Astrocyte (in vitro differentiated cells and primary cell): ENCODE measurements at places on chromosomes 7 and 10. TPM values are rescaled to one million over a fixed set of nuclear protein-coding genes. Genes with fewer than 3 reads are reported as not detected.

Gene FAM24B
- total RNA-seq, result 1.9 and 2.6 TPM in 2 replicates

- no peak for DNase-seq
- H3K27me3 ChIP-seq, result peaks cover 6% of the 10 kb centered on the region
- no peaks in the 10 kb centered on the region for H3K4me1 ChIP-seq
- no peaks in the 10 kb centered on the region for H3K36me3 ChIP-seq
These were observed 22.0 kb downstream of the YKT6 start for GRCh38 chr7:44222776-44223261.

DNA sequence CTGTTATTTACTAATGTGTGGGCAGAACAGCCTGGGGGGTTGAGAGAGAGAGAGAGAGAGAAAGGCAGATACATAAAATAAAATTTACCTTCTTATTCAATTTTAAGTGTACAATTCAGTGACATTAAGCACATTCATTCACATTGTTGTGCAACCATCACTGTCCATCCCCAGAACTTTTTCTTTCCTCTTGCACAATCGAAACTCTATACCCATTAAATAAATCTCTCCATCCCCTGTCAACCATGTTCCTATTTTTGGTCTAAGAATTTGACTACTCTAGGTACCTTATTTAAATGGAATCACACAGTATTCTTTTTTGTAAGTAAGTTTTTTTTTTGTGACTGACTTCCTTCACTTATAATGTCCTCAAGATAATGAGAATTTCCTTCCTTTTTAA, 181.6 kb downstream of the SND1 start:
- H3K27ac ChIP-seq, result no peak overlapping the region
- H3K4me1 ChIP-seq, result no peaks in the 10 kb centered on the region
- H3K27me3 ChIP-seq, result no peaks in the 10 kb centered on the region
- no peak for DNase-seq

DNA sequence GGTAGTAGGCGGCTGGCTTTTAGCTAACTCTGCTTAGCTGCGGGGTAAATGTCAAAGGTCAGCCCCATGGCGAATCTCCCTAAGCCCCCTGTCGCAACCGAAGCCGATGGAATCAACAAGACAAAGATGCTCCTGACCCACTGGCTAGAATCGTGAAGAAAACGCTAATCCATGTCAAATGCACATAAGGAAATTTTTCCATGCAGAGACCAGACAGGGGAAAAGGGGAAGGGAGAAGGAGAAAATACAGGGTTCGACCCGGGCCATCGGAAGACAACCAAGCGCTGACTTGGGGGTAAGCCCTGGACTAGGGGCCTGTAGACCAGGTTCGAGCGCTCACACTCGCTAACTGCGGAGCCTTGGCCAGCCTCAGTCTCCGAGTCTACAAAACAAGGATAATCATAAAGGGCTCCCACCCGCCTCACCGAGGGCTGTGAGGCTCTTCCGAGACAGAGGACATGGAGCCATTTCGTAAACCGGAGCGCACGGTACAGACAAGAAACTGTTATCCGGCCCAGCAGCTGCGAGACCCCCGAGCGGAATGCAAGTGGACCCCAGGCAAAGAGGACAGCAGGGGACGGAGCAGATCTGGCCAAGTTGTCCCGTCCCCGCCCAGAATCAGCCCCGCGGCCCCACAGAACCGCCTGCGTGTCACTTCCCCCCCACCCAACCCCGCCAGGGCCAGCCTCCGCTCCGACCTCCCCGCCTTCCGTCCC, 507 bp downstream of the SAR1A start:
- H3K36me3 ChIP-seq, result peaks cover 21% of the 10 kb centered on the region
- peak overlapping the region; percentile 89 for H3K27ac ChIP-seq
- H3K4me1 ChIP-seq, result peaks cover 10% of the 10 kb centered on the region

DNA sequence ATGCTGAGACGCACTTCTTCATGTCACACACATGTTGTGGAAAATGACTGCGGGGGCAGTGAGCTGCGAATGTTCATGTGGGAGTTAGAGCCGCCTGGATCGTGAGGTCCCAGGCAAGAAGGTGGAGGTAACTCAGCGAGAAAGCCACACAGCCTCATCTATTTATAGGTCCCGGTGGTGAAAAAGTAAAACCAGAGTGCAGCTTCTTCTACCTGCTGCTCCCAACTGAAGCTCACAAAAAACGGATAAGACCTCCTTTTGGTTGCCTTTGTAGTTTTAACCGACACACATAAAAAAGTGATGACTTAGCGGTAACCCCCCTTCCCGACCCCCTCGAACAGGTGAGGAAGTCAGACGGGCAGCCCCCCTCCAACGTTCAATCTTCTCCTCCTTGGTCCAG, 276.9 kb downstream of the GATA3 start:
- H3K36me3 ChIP-seq, result no peaks in the 10 kb centered on the region
- H3K4me3 ChIP-seq, result no peak overlapping the region
- H3K4me1 ChIP-seq, result peaks cover 3% of the 10 kb centered on the region
- no peak for DNase-seq

GRCh38 chr10:73873838-73874215, 528 bp downstream of the CAMK2G start:
- no peaks in the 10 kb centered on the region for H3K27me3 ChIP-seq
- no peak overlapping the region for H3K4me3 ChIP-seq
- H3K4me1 ChIP-seq, result peaks cover 4% of the 10 kb centered on the region
- no peak for DNase-seq

DNA sequence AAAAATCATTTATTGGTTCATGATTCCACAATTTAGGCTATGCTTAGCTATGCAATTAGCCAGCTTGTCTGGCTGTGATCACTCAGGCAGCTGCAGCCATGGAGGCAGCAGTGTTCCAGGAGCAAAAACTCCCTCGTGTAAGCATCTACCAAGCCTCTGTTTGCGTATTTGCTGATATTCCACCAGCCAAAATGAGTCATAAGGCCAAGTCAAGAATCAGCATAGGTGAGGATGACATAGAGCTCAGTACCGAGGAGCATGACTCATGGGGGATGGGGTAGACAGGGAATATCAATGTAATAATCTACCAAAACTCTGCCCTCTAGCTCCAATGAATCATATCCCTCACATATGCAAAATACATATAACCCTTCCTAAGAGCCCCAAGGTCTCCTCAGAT, 63.3 kb downstream of the IMMP2L start:
- no peaks in the 10 kb centered on the region for H3K27me3 ChIP-seq
- H3K36me3 ChIP-seq, result no peaks in the 10 kb centered on the region
- H3K4me1 ChIP-seq, result no peaks in the 10 kb centered on the region

DNA sequence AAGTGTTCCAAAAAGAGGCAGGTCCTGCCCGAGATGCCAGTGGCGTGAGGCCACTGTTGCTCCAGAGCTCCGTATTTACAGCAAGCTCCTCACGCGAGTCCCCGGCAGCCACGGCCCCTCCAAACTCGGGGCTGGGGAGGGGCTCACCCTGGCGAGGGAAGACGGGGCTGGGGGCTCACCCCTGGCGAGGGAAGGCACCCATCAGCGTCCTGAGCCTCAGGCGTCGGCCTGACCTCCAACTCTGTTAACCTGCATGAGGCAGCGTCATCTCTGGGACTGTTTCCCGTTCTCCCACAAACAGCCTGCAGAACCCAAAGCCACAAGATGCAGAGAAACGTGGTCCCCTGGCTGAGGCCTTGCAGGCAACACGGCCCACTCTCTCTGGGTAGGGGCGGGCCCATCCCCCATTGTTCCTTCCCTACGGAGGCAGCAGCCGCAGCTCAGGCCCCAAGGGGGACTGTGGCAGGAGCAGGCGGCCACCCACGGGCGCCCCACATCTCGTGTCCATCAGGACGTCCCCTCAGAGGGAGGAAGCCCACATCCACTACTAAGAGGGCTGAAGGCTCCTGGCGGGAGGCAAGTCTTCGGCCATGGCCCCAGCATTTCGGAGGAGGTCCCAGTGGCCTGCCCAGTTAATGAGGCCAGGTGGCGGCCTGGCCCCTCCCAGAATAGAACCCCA, 4.2 kb upstream of the ADGRA1 start:
- no peak overlapping the region for H3K4me3 ChIP-seq
- peaks cover 7% of the 10 kb centered on the region for H3K27me3 ChIP-seq
- no peaks in the 10 kb centered on the region for H3K4me1 ChIP-seq
- H3K36me3 ChIP-seq, result no peaks in the 10 kb centered on the region

Gene OR13A1
- not detected in 2 replicates for total RNA-seq

DNA sequence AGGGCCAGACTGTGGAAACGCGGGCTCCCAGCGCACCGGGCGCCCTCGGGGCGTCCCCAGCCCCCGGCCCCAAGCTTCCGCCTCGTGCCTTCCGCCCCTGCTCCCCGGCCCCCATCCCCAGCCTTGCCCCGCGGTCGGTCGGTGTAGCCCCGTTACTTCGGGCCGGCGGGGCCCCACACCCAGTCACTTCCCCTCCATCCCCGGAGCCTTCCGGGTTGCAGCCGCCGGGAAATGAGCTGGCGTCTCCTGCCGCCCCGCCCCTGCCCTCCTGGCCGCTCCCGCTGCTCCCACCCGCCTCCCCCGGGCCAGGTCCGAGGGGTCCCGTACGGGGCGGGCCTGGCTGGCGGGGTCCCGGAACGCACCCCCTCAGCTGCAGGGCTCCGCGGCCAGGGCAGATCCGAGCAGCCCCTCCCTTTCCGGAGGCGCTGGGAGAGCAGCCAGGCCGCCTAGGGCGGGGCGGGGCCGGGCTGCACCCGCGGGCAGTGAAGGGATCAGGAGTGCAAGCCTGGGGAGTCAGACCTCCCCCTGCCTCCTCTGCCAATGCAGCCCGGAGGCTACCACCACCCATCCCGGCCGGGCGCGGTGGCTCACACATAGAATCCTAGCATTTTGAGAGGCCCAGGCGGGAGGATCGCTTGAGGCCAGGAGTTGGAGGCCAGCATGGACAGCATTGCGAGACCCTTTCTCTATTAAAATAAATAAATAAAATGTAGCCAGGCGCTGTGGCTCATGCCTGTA, 709 bp downstream of the ARPC1B start:
- H3K4me1 ChIP-seq, result peaks cover 17% of the 10 kb centered on the region
- H3K27me3 ChIP-seq, result no peaks in the 10 kb centered on the region
- peak overlapping the region; percentile 70 for H3K4me3 ChIP-seq
- DNase-seq, result peak; percentile 36
- H3K27ac ChIP-seq, result no peak overlapping the region
- peaks cover 4% of the 10 kb centered on the region for H3K36me3 ChIP-seq

Gene OR2A42
- total RNA-seq, result not detected in 2 replicates

Gene ASZ1
- total RNA-seq, result not detected in 2 replicates

DNA sequence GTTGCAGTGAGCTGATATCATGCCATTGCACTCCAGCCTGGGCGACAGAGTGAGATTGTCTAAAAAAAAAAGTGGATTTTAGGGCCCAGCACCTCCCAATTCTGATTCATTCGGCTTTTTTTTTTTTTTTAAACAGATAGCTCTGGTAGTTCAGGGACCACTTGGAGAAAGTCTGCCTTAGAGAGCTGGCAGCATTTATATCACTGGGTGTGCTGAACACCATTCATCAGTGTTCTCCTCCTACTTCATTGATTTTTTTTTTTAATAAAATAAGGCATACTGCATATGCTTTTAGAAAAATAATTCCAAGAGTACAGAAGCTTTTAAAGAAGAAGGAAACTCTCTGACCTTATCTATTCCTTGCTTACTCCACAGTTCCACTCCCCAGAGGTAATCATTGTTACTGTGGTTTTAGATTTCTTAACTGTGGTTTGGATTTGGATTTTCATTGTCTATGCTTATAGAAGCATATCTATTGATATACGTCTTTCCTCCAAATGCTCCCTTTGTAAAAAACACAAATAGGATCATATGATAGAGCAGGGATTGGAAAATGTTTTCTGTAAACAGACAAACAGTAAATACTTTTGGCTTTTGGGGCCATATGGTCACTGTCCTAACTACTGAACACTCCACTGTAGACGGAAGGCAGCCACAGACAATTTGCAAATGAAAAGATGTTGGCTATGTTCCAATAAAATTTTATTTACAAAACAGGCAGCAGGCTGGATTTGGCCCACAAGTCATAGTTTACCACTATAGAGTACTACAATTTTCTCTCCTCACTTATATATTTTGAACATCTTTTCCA, 21.1 kb upstream of the SAR1A start:
- peak; percentile 43 for DNase-seq
- no peak overlapping the region for H3K4me3 ChIP-seq
- no peaks in the 10 kb centered on the region for H3K27me3 ChIP-seq
- H3K36me3 ChIP-seq, result no peaks in the 10 kb centered on the region
- no peak overlapping the region for H3K27ac ChIP-seq

Gene NANOS1
- total RNA-seq, result 3.0 and 4.7 TPM in 2 replicates

Gene RP9
- 16.5 and 17.8 TPM in 2 replicates for total RNA-seq

GRCh38 chr7:75711656-75712514, 26.9 kb downstream of the HIP1 start:
- H3K27ac ChIP-seq, result peak overlapping the region; percentile 44
- no peaks in the 10 kb centered on the region for H3K36me3 ChIP-seq
- H3K4me1 ChIP-seq, result peaks cover 19% of the 10 kb centered on the region
- no peak overlapping the region for H3K4me3 ChIP-seq
- no peaks in the 10 kb centered on the region for H3K27me3 ChIP-seq

Gene TMEM178B
- 2.2 and 3.9 TPM in 2 replicates for total RNA-seq

Gene LLCFC1
- not detected in 2 replicates for total RNA-seq

DNA sequence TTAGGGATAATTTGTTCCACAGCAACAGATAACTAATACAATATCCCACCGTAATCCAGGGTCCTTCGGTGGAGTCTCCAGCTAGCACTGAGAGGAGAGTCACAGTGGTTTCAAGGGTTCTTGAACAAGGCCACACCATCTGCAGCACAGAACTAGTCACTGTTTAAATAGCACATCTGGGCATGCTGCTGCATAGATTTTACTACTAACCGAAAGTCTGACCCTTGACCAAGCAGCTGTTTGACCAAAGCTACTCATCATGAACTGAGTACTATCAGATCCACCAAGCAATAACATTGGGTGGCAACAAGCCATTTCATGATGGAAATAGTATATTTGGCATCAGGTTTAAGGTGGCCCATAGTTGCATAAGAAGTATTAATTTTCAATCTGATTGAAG, 53.2 kb downstream of the ANKMY2 start:
- no peak for DNase-seq
- no peaks in the 10 kb centered on the region for H3K4me1 ChIP-seq
- H3K4me3 ChIP-seq, result no peak overlapping the region
- no peak overlapping the region for H3K27ac ChIP-seq

- H3K36me3 ChIP-seq, result no peaks in the 10 kb centered on the region
- H3K4me3 ChIP-seq, result no peak overlapping the region
- no peaks in the 10 kb centered on the region for H3K27me3 ChIP-seq
These were observed 81.6 kb downstream of the EBF3 start for GRCh38 chr10:129882291-129883010.

GRCh38 chr10:15168786-15169554, 477 bp upstream of the NMT2 start:
- H3K36me3 ChIP-seq, result no peaks in the 10 kb centered on the region
- H3K27ac ChIP-seq, result no peak overlapping the region
- DNase-seq, result peak; percentile 72
- peaks cover 13% of the 10 kb centered on the region for H3K4me1 ChIP-seq
- H3K27me3 ChIP-seq, result no peaks in the 10 kb centered on the region

DNA sequence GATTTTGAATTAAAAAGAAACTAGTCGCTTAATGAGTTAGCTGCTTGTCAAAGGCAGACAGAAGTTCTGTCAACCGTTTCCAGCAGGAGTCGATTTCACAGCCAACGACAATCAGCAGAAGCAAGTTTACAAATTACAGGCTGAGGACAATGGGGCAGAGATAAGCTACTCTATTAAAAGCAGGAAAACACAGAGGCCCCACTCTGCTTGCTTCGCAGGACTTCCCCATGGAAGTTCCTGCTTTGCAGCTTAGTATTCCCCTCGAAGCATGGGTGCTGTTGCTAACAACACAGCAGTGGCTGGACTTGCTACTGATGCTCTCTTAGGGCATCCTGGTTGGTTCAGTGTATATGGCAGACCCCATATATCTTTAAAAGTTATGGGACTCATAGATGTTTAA, 50.8 kb upstream of the KLF6 start:
- no peaks in the 10 kb centered on the region for H3K27me3 ChIP-seq
- DNase-seq, result no peak
- H3K4me1 ChIP-seq, result peaks cover 3% of the 10 kb centered on the region
- no peak overlapping the region for H3K4me3 ChIP-seq

- H3K4me1 ChIP-seq, result peaks cover 5% of the 10 kb centered on the region
- H3K27ac ChIP-seq, result no peak overlapping the region
- peak; percentile 34 for DNase-seq
- H3K4me3 ChIP-seq, result no peak overlapping the region
These were observed 32.7 kb upstream of the TARP start for GRCh38 chr7:38306171-38306570.
